Mesothelial cell of epicardium (in vitro differentiated cells): ENCODE measurements at places on chromosomes 1 and 21. TPM values are rescaled to one million over a fixed set of nuclear protein-coding genes. Genes with fewer than 3 reads are reported as not detected.

The AK5 gene
- not detected in 3 replicates for total RNA-seq

The ZNF691 gene
- 14.2 to 15.2 TPM (median 14.2 TPM) in 3 replicates for total RNA-seq

The ADORA1 gene
- total RNA-seq, result 2.9 to 4.3 TPM (median 3.8 TPM) in 3 replicates

DNA sequence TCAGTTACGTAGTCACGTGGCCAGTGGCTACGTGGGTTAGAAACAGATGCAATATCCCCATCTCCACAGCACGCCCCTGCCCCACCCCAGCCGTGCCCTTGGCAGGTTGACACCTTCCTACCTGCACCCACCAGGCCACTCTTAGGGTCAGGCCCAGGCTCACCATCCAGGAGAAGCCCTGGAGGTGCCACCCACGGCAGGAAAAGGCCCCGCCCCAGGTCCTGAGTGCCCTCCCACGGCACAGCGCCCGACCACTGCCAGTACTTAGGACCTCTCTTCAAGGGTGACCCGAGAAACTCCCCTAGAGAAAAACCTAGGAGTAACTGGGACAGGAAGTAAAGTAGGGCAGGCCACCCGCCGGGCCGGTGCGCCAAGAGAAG, 1.5 kb downstream of the C1orf35 start:
- no peak for DNase-seq

DNA sequence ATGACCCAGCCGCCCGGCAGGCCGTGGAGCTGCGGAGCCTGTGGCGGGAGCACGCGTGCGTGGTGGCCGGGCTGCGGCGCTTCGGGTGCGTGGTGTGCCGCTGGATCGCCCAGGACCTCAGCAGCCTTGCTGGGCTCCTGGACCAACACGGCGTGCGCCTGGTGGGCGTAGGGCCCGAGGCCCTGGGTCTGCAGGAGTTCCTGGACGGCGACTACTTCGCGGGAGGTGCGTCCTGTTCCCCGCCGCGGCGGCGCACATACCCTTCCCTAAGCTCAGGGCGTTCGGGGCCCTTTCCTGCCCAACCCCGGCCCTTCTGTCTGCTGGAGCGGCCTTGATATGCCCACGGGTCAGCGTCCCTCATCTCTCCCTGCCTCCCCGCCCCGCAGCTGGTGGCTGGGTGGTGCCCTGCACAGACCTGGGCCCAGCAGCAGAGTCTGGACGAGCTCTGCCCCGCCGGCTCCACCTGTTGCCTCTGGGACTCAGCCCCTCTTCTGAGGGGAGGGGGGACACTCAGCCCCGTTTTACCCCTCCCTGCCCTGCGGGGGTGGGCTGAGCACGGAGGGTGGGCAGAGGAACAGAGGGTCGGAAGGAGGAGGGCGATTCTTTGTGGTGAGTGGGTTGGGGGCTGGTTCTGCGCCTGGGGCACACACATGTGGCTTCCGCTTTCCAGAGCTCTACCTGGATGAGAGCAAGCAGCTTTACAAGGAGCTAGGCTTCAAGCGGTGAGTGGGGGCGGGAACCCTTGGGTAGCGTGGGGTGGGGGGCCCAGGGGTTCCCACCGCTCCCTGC, 688 bp downstream of the PRXL2B start:
- no peak for DNase-seq

DNA sequence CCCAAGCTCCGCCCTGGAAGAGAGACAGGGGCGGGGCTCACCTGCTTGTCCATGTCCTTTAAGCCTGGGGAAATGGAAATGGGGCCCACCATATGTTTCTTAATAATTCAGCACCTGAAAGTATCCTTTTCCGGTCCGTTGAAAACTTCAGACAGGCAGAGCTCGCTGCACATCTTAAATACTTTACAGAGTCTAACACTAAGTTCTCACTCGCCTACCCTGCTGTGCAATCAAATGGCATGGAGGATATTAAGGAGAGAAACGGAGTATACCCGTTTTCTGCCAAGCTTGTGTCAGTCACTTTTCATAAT, 467 bp upstream of the CC2D1B start:
- no peak for DNase-seq

DNA sequence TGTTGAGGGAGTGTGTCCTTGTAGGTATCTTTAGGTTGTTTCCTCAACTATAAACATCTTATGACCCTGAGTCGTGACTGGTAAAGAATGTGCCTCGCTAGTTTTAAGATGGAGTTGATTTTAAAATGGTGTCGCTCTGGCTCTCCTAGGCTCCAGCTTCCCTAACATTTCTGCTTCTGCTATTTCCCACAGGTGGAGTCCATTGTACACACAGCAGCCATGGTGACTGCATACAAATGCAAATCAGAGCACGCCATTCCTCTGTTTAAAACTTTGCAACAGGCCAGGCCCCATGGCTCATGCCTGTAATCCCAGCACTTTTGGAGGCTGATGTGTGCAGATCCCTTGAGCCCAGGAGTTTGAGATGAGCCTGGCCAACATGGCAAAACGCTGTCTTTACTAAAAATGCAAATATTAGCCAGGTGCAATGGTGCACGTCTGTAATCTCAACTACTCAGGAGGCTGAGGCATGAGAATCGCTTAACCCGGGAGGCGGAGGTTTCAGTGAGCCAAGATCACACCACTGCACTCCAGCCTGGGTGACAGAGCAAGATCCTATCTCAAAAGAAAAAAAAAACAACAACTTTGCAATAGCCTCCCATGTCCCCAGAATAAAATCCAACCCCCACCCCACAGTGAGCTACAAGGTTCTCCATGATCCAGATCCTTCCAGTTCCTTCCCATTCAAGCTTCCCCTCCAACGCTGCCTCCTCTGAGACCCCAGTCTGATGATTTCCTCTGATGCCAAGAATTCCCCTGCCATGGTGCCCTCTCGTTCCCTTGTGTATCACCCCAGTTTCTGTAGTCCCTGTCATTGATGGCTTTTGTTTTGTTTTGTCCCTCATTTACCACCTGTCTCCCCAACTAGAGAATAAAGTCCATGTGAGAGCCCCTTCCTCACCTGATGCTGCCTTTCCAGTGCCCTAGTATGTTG, 36.9 kb upstream of the KLHDC7A start:
- no peak for DNase-seq

DNA sequence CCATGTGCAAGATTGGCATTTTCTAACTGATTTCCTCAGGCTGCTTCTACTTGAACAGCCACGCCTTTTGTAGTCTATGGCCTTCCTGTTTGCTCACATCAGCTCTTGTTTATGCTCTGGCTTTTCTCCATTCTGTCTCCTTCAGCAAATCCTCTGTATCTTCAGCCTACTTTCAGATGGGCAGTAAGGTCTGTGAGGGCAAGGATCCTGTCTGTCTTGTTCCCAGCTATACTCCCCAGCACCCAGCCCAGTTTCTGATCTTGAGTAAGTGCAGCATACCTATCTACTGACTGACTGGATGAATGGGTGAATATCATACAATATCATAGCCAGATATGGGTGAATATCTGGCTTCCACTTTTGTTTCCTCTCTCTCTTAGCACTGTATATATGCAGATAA, 438.1 kb downstream of the LMO4 start:
- no peak for DNase-seq

DNA sequence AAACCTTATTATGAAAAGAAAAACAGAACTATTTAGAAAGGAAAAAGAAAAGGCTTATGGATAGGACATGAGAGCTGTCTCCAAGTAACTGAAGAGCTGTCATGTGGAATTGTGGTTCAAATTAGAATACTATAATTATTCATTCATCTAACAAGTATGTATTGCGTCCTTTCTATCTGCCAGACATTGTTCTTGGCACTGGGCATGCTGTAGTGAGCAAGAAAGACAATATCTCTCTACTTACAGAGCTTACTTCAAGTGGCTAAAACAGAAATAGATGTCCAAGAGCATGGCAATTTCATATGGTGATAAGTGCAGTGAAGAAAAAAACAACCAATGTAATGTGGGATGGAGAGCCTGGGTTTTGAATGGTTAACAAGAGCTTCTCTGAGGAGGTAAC, 413.0 kb downstream of the DPYD start:
- DNase-seq, result no peak
